Stimulated activated CD4-positive, alpha-beta T cell treated with anti-CD3 and anti-CD28 coated beads, Interleukin-1b, Interleukin-23, amount 100 ng/mL, for 4 hours (primary cell): ENCODE measurements at places on chromosomes 11 and 22.

DNA sequence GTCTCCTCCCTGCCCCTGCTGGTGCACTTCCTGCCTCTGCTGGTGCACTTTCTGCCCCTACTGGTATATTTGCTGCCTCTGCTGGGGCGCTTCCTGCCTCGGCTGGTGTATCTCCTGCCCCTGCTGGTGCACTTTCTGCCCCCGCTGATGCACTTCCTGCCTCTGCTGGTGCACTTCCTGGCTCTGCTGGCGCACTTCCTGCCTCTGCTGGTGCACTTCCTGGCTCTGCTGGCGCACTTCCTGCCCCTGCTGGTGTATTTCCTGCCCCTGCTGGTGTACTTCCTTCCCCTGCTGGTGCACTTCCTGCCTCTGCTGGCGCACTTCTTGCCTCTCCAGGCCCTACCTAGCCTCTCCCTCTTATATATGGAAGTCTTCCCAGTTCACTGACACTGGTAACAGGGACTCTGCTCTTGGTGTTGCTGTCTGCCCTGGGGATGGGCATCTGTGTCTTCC lies 10.1 kb downstream of the MTFP1 start:
- DNase-seq = peak; percentile 53

GRCh38 chr11:112113539-112114457 lies 27.1 kb downstream of the SDHD start:
- DNase-seq = no peak

DNA sequence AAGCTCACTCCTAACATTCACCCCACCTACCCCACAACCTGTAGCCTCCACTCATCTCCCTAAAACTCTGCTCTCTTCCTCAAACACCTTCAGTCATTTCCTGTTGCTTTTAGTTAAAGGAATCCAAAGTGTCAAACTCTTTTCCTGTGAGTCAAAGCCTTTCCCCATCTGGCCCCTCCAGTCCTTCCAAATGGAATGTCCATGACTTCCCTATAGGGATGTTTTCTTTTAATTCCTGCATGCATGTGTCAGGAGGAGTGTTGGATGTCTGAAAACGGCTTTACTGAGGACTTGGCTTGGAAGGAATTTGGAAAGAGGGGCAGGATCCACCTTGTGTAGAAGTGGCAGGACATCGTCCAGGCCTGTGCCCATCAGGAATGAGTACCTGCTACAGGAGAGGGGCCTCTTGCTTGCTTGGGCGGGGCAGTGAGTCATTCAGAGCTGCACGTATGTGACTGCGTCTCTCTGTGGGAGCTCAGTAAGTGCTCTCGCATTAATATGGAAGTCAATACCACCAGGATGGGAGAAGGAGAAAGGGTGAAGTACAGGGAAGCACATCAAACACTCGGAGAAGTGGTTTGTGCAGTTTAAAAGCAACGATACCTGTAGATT lies 491.9 kb downstream of the OPCML start:
- no peak for DNase-seq

GRCh38 chr22:43351966-43352345 lies 8.8 kb upstream of the SCUBE1 start:
- DNase-seq = no peak

DNA sequence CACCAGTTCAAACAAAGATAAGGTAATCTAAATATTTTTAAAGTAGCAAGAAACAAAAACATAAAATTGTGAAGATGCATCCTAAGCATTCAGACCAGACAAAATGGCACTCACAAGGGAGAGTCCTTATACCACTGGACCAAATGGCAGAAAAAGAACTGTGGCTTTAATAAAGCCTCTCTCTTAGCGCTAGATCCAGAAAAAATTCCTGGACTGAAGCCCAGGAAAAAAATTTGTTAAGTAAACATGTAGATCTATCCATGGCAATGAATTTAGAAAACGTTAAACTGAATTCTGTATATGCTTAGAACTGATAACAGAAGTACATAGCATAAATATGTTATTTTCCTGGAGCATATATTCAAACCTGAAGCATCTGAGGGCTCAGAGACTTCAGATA lies 11.8 kb upstream of the CD59 start:
- DNase-seq = no peak

GRCh38 chr11:108117746-108118371 lies 3.5 kb upstream of the ACAT1 start:
- DNase-seq = no peak

GRCh38 chr11:126256216-126256615 lies 12.5 kb downstream of the SRPRA start:
- DNase-seq = no peak

DNA sequence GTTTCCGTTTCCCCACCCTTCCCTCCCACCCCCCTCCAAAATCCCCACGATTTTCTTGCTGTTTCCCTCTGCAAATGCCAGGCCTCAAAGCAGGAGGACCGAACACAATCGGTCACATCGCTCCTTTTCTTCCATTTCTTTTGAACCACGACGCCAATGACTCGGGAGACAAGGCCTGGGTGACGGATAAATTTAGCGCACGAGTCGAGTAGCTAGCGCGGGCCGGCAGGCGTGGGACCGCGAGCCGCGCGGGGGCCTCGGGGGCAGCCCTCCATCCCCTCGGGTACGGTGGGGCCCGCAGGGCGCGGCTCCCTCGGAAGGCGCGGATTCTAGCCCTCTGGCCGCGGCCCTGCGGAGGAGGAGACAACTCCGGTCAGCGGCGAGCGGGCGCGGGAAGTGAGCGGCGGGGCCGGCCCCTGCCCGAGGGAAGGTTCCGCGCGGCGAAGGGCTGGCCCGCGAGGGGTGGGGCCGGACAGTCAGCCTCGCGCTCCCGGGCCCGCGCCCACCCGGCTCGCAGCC lies 414 bp downstream of the JOSD1 start:
- DNase-seq = no peak
